ENCODE measurements at places on chromosomes 7 and 10.

- no peak for DNase-seq
Measured at GRCh38 chr10:34742456-34742855, 72.6 kb downstream of the PARD3 start.

- DNase-seq = no peak
Measured at GRCh38 chr10:11159543-11160215, 142.0 kb downstream of the CELF2 start.

GRCh38 chr10:5774987-5775620, 38.1 kb downstream of the GDI2 start:
- DNase-seq = no peak

GRCh38 chr10:81216949-81217348, 658.0 kb upstream of the NRG3 start:
- no peak for DNase-seq

DNA sequence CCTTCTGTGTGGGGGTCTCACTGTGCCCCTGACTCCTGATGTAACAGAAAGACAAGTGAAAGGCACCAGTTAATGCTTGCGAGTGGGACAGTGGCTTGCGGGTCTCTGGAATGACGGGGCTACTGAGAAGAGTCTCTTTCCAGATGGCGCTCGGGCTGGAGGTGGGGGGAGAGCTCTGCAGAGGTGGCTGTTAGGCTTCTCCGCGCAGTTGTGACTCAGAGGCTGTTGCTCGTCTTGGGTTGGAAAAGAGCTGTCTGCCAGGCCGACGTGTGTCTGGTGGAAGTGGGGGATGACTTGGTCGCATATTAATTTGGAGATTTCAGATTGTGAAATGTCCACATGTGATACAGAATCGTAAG, 27.9 kb upstream of the SH2B2 start:
- DNase-seq = no peak

DNA sequence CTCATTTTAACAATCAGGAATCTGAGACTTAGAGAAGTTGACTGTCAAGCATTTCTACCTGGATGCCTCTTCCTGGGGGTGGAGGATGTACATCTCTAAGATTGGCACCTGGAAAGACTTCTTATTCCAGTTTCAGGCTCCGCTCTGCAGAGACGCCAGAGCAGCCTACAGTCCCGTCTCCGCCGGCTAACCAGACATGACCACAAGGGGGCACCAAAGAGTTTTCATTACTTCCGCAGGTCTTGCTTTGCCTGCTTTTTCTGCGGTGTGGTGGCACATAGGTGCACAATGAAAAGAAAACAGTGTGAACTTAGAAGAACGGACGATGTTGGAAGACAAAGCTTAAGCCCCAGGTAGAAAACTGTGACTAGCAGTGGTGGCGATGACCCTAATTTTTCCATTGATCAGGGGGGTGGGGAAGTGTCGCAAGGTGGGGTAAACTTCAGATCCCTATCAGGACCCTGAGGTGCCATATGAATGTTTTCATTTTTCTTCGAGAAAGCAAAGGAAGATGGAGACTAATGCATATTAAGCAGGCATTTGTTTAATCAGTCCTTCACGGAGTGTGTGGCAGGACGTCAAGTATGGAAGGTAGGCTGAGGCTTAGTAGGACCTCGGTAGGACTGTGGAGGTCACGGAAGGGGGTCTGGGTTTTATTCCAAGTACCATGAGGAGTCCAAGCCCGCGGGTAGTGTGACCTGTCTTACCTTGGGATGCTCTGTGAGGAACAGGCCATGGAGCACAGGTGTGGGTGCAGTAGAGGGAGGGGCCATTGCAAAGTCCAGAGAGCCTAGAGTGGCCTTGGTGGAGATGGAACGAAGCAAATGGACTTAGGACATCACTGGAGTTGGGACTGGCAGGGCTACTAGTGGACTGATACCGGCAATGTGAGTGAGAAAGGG, 60.1 kb upstream of the SORCS3 start:
- DNase-seq = peak; percentile 12

DNA sequence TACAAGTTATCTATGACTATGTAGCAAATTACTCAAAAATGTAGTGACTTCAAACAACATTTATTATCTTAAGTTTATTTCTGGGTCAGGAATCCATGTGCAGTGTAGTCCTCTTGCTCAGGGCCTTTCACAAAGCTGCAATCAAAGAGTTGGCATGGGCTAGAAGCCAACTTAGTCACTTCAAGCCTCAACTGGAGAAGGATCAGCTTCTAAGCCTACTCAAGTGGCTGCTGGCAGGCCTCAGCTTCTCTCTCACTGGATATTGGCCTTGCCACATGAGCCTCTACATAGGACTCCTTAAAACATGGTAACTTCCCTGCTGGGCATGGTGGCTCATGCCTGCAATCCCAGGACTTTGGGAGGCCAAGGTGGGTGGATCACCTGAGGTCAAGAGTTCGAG, 5.0 kb upstream of the NFE2L3 start:
- DNase-seq = no peak

GRCh38 chr7:72020311-72020710, 391.8 kb downstream of the CALN1 start:
- no peak for DNase-seq

GRCh38 chr7:50302486-50303334, 1.8 kb upstream of the IKZF1 start:
- no peak for DNase-seq

DNA sequence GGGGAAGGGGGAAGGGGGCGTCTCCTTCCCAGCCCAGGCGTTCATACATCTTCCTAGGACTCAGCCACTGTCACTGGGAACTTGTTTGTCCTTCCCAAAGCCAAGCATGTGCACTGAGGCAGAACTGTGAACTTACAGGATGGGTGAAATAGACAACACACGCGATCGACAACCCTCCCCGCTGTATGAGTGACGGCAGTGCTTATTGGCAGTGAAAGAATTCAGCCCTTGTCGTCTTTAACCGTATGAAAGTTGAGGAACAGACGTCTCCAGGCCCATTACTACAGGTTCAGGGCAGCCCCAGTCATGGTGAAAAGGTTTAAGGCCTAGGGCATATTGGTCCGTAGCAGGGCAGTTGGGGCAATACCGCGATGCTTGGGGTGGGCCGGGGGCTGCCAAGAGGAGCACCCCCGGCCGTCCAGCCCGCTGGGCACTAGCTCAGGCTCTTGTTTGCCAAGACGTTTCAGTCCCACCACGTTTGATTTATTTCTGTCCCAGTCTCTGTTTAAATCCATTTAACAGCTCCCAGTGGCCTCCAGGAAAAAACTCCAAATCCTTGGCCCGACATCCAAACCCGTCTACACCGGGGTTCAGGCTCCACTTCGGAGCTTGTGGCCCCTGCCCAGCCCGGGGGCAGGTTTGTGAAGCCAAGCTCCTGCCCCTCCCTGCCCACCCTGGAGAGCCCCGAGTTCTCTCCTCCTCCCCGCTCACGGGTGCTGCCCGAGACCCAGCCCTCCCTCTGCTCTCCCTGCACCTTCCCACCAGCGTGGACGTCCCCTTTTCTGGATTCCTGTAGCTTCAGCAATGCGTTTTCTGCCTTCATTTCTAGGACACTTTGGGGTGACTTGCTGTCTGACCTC, 159.8 kb downstream of the DNAJB6 start:
- DNase-seq = no peak

DNA sequence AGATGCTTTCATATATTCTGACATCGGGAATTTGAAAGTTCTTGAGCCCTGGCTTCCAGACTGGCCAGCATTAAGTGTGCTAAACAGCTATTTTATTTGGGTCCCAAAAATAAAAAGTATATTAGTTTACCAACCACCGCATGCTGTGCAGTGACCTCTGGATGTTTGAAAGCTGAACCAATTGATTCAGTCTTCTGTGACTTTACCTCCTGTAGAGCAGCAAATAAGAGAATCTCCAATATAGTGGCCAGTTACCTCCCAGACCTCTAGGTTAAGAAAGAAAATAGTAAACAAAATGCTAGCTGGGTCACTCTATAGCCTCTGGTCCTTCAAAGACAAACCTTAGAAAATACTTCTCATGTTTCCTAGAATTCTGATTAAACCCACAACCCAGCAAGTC, 424.6 kb upstream of the NFE2L3 start:
- no peak for DNase-seq

- no peak for DNase-seq
Measured at GRCh38 chr7:96126382-96126781, 195.5 kb downstream of the SLC25A13 start.

DNA sequence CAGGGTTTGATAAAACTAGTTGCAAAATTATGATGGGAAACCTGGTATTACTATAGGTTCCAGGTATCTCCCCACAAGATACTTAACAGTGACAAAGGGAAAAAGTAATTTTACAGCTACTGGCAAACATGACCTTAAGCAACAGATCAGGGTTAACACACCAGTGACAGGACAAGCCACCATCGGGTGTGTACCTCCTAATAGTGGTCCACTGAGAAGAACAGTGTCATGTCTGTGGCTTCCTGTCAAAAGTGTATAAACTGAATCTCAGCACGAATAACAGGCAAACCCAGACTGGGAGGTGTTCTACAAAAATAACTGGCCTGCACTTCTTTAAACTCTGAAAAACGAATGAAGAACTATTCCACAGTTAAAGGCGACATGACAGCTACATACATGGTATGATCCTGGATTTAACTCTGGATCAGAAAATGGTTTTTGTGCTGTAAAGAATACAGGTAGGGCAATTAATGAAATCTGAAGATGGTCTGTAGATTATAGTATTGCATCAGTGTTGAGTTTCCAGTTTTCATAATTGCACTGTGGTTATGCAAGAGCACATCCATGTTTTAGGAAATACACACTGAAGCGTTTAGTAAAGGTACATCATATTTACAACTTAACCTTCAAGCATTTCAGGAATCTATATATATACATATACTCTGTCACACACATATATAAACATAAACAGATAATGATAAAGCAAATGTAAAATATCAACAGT, 32.0 kb upstream of the ARMS2 start:
- DNase-seq = no peak

- no peak for DNase-seq
Measured at GRCh38 chr7:102439963-102440795, 6.8 kb downstream of the ORAI2 start.

GRCh38 chr10:63716016-63716580, 194.9 kb downstream of the REEP3 start:
- DNase-seq = no peak

DNA sequence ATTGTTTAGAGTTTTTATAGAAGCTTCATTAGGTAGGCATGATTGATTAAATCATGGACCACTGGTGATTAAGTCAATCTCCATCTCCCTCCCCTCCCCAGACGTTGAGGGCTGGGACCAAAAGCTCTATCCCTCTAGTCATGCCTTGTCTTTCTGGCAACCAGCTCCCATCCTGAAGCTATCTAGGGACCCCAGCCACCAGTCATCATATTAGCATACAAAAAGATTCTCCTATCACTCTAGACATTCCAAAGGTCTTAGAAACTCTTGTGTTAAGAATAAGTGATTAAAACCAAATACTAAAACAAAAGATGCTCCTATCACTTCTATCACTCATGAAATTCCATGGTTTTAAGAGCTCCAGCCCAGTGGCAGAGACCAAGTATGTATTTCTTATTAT, 178.2 kb downstream of the RAPGEF5 start:
- no peak for DNase-seq

GRCh38 chr10:35789996-35790395, 147.9 kb upstream of the FZD8 start:
- no peak for DNase-seq

DNA sequence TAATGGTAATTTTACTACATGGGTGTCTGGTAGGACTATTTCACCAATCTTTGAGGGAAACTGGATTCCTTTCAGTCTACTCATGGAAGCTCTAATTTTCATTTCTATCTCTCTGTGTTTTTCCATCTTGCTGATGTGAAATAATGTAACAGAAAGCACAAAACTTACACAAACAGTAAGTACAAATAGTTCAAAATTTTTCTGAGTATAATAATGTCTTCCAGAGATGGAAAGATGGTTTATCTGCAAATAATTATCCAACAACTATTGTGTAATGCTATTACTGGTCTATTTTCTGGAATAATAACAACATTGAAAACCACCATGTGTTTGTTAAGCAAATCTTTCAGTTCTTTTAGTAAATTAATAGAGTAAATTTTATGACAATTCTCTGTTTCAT, 565.8 kb upstream of the MGMT start:
- DNase-seq = no peak

GRCh38 chr10:80599424-80599847, 61.7 kb downstream of the SH2D4B start:
- no peak for DNase-seq

DNA sequence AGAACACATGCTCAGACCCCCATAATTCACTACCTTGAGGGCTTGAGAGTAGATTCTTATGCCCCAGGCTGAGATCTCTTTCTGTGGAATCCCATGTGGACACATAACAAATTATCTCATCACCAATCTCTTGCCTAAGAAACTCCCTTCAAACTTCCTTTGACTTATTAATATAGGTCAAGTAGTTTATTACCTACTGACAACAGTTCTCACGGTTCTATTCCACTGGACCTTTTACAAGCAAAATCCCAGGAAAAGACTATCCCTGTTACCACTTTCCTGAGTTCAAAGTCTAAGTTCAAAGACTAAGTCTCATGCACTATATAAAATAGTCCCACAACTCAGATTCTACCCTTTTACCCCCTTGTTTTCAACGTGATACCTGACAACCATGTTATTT, 754.7 kb downstream of the SUGCT start:
- no peak for DNase-seq

Measured in NCI-H1048 (cell line).